ENCODE measurements at places on chromosomes 4 and X.

- no peak for DNase-seq
These were observed 211.0 kb downstream of the DCLK2 start for GRCh38 chr4:150289198-150289597.

- DNase-seq, result no peak
These were observed 32.4 kb upstream of the KIT start for GRCh38 chr4:54625391-54625790.

DNA sequence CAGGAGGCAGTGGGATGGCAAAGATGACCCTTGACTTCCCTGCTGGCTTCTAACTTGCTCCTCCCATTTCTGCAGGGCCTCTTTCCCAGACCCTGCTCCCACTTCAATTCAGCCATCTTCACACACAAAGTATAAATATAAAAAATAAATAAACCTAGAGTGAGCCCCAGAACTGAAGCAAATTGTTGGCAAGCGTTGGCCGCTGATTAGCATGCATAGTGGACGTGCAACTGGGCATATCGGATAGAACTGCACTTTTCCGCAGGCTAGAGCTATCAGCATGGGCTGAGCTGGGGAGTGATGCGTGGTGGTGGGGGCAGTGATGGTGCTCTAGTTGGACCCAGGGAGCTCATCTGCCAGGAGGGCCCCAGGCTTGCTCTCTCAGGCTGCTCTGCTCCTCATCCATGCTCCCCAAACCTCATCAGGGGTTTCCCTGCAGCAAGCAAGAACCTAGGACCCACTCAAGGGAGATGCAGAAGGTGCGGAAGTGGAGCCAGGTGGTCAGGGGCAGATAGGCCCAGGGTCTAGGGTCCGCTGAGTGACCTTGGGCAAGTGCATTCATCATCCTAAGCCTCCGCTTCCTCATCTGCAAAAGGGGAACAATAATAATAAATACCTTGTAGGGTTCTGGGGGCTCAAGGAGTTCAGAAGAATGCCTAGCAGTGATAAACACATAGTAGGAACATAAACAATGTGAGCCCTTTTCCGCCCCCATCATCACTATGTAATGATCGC is 146.8 kb upstream of the PJA1 start:
- no peak for DNase-seq

DNA sequence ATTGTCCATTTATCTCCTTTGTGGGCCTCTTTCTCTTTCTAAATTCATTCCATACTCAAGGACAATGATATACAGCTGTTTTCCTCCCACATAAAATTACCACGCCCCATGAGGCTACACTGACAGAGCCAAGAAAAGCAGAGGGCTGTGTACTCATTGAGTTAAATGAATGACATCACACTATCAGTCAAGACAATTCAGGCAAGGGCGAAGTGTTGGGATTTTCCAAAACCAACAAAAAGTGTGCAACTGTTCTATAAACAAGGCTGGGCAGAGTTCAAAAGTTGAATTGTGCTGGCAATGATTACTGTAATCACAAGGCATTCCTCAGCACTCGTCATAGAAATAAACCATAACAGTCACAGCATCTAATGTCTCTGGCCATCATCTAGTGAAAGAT is 799.6 kb upstream of the DIAPH2 start:
- DNase-seq, result no peak

GRCh38 chrX:102968216-102968615 is 31.1 kb downstream of the RAB40AL start:
- no peak for DNase-seq

GRCh38 chr4:52212702-52213101 is 161.6 kb downstream of the SPATA18 start:
- no peak for DNase-seq

DNA sequence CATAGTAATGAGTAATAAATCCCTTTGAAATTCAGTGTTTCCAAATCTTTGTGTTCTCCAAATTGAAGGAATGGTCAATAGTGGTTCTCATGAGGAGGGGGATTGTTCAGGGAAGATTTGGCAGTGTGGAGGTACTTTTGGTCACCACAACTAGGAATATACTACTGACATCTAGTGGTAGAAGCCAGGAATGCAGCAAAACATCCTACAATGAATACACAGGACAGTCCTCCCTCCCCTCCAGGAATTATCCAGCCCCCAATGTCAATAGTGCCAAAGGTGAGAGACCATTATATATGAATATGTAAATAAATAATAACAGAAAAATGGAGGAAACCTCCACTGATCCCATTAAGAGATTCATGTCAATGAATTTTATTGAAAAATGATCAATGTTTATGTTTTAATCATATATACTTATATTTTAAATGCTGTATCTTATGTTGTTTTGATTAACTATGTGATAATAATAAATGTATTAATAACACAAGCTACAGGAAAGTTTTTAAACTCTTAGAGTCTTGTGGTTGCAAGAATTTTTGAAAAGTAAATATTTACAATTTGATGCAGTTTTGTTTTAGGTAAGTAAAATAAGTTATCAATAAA is 14.4 kb upstream of the FAM9A start:
- DNase-seq, result peak; percentile 83

GRCh38 chr4:106618956-106619355 is 250.4 kb upstream of the GIMD1 start:
- peak; percentile 8 for DNase-seq

- no peak for DNase-seq
These were observed 32.9 kb upstream of the TET2 start for GRCh38 chr4:105113800-105114199.

DNA sequence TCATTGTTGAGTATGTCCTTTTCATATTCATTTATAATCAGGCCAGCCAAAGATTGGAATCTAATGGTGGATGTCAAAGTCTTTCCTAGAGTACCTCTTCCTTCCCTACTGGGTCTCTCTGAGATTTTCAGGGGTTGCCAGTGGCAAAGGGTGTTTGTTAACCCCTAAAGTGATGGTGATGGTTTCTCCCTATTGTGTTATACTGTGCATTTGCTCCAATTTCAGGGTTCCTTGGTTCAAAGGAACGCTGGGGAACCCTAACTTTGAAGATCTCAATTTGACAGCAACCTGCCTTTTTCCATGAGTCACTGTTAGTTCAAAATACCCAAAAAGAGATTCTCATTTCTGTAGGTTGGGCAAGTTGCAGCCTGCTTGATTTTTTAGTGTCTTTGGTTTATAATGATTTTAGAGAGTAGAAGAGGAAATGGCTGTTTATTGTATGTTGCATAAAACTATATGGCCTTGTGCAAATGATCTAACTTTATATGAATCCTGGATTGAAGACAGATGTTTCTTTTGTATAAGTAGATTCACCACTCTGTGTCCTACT is 23.0 kb downstream of the GAB1 start:
- no peak for DNase-seq

DNA sequence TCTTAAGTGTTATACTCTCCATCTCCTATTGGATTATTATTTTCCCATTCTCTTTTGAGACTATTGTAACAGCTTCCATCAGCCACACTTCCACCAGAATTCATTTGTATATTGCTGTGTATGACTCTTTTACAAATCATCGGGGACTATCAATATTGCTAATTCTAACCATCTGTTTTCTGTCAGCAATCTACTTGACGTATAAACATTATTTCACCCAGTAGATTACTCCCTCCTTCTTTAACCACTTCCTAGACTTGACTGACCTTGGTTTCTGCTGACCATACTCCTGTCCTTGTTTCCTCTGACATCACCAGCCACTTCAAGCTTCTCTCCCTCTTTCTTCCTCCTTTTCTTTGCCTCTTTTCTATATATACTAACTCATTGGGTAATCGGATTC is 402.9 kb downstream of the PCDH18 start:
- DNase-seq, result no peak

DNA sequence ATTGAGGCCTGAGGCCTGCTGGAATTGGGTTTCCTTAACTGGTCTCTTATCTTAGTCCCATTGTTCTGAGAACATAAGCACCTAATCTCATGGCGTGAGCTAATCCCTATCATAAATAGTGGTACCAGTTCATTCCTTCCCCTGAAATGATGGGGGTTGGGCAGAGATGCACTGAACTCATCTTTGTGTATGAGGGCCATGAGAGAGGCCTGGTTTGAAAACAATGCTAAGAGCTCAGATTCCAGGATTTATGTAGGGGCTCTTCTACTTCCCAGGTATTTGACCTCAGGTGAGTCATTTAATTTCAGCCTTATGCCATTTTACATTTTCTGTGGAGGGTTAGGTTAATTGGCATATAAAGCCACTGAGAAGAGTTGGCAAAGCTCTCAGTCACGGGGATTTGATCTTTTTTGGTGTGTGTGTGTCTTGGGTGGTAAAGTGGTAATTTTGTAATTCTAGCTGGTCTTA is 4.4 kb downstream of the RBM3 start:
- DNase-seq, result peak; percentile 74

GRCh38 chrX:18985186-18985435 is 1.2 kb upstream of the PHKA2 start:
- no peak for DNase-seq

DNA sequence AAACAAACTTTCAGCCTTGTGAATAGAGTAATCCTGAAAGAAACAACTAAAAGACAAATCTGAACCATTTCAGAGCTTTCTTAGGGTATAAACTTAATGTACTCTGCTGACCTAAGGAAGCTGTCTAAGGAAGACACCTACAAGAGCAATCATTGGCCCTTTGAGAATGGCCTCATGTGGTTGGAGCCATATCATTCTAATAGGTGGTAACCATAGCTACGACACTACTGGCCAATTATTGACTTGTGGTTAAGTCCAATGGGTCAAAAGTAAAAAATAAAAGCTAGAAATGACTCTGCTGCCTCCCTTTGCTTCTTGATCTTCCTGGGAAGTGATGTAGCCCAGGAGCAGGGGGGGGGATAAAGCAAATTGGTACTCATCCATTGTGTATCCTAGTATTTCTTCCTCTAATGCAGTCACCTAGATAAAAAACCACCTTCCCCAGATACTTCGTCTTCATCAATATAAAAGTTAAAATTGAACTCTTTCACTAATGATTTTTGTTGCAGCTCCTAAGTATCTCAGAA is 547.0 kb downstream of the ARAP2 start:
- DNase-seq, result no peak

DNA sequence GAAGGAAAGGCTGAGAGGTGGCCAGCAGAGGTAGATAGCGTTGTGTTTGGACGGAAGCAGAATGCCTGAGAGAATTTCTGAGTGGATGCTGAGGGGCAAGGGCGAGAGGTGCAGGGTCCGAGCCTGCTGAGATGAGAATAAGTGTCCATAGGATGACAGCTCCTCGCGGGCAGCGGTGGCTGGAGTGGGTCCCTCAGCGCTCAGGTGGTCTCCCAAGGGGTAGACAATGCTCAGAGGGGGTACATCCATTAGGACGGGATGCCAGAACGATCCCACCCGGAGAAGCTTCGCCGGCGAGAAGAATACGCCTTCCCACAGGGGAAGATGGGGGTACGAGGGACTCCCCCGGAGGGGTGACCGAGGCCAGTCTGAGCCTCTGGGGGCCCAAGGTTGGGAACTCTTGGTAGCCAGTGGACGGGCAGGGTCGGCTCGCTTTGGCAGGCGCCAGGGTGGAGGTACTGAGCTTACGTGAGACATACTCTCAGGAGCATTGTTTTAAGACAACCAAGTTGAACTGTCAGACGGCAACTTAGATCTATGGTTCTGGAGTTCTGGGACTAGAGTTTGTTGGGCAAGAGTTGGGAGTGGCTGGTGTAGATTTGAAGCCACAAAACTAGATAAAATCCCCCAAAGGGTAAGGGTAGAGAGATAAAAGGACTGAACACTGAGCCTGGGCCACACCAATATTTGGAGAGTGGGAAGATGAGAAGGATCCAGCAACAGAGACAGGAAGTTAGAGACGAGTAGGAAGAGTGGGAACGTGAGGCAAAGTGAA is 15.8 kb downstream of the BRCC3 start:
- DNase-seq, result no peak

- no peak for DNase-seq
These were observed 367.5 kb upstream of the CTSO start for GRCh38 chr4:156321203-156321602.

- peak; percentile 25 for DNase-seq
These were observed 441.1 kb downstream of the KCNIP4 start for GRCh38 chr4:21507439-21507838.

GRCh38 chr4:82782626-82783345 is 15.8 kb downstream of the SCD5 start:
- DNase-seq, result no peak

GRCh38 chr4:125315576-125316400 is 1.0 kb downstream of the FAT4 start:
- peak; percentile 45 for DNase-seq

DNA sequence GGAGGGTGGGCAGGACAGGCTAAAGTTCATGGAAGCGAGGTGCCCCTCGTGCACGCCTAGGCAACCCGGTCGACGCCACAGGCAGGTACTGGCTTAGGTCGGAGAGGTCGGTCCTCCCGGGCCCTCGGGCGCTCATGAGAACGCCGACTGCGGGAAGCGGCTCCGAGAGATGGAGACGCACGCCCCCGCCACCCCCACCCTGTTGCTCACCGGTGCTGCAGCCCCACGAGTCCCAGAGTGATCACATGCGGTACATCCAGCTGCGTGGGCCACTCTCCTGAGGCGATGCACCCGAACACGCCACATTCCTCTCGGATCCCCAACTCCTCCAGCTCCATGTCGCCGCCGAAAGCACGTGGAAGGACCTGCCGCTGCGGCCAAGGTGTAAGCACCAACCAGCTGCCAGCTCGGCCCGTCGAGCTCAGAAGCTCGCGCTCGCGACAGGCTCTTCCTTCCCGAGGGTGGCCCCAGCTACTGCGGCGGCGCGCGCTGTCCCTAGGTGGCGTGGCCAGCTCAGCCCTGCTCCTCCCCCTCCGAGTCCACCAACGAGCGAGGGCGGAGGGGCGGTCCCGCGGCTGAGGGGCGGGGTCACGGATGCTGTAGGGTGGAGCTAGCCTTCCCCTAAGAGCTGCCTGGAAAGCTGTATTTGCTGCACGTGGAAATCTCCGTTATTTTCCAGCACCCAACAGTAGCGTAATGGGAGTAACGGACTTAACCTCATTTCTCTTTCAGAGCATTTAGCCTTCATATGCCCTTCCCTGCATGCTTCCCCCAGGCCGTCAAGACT is at the start of gene PPAT:
PPAT (minus strand) TSS at position 476 of the 787 bp plus-strand sequence; CDS start at position 338, 138 bp downstream.
- peak; percentile 97 for DNase-seq

DNA sequence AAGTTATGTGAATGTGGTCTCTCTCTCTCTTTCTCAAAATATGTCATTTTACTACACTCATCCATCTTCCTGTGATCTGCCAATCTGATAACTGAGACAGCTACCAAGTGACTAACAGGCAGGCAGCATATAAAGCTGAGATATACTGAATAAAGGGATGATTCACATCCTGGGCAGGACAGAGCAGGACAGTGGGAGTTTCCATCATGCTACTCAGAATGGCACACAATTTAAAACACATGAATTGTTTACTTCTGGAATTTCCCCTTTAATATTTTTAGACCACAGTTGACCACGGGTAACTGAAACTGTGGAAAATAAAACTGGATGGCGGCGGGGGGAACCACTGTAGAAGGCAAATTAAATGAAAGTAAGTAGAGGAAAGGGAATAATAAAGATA is 58.6 kb upstream of the DCTD start:
- DNase-seq, result no peak

DNA sequence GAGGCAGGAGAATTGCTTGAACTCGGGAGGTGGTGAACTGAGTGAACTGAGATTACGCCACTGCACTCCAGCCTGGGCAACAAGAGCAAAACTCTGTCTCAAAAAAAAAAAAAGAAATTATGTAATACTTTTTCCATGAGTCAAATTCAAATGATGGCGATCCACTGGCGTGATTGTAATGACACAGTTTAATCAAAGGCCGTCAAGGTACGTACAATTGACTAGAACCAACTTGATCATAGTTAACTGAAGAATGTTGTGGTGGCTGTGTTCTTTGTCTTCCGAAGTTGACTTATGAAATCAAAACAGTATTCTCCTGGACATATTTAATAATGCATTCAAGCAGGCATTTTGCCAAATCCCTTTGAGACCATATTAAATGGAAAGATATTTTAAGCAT is 318.6 kb upstream of the FAT1 start:
- no peak for DNase-seq

GRCh38 chr4:186651181-186651603 is 72.5 kb downstream of the FAT1 start:
- peak; percentile 2 for DNase-seq

All from NCI-H82 (cell line).